Pons (tissue), 1 donor: ENCODE measurements at places on chromosomes 13 and 19.

- no peak for DNase-seq
These were observed 6.0 kb upstream of the KATNAL1 start for GRCh38 chr13:30313311-30313710.

DNA sequence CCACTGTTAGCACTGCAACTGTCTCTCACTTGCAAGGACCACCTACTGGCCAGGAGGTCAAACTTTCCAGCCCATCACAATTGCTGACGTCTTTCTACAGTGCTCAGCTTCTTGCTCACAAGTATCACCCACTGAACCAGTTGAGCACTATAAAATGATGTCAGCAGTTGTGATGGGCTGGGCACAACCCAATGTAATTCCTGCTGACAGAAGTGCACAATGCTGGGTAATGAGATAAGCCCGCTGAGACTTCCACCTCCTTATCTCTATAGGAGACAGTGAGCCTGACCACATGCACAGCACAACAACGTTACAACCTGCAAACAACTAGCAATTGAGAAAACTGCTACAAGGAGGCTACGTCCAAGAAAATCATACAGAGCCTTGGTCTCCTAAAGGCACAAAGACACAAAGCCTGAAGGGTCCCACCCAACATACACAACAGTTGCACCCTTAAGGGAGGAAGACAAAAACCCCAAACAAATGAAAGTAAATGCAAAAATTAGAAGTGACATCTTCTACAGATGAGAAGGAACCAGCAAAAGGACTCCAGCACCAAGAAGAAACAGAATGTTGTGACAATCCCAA is 273.2 kb downstream of the LIG4 start:
- DNase-seq = no peak

- DNase-seq = no peak
These were observed 210.9 kb downstream of the GPC5 start for GRCh38 chr13:91609353-91609752.

DNA sequence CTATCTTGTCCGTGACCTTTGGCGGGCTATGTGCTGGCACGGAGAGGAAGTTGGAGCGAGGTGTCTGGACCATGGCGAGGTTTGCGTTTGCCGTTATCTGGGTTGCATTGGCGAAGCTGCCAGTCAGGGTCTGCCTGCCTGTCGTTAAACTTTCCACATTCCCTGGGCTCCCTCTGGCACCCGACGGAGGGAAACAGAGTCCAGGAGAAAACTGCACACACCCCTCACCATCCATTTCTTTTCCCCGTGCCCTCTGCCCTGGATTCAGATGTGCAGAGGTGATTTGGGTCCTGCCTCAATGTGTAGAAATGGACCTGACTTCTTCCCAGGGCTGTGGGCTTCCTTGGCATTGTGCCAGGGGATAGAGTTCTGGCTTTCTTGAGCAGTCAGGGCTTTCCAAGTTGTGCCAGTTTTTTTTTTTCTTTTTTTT is 142.4 kb downstream of the URI1 start:
- DNase-seq = no peak

DNA sequence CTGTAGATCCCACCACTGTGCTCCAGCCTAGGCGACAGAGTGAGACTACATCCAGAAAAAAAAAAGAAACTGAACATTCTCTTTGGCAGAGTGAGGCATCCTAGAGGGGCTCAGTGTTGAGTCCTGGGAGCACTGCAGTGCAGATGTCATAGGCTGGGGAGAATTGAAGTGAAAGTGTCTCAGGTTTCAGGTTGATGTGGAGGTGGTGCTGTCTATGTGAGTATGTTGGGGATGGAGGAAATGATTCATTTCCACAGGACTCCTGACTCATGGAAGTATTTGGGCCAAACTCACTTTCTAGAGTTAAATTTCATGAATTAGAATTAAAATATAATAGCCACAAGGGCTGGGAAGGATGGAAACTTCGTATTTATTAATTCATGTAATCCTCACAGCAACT is 134.4 kb upstream of the TSC22D1 start:
- DNase-seq = no peak

DNA sequence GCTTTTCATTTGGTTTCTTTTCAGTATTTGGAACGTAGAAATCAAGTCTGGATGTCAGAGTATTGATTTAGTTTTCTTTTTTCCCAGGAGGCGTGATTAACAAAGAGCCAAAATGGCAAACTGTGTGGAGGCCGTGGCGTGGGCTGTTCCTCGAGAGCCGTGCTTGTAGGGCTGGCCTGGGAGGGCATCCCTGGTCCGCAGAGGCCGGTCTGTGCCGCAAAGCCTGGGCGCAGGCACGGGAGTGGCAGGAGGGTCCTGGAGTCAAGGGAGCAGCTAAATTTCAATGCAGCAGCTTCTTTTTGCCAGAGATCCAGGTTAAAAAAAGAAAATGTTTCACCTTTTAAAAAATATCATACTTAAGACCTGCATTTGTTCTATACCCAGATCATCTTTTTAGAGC is 13.1 kb upstream of the MCF2L start:
- no peak for DNase-seq

DNA sequence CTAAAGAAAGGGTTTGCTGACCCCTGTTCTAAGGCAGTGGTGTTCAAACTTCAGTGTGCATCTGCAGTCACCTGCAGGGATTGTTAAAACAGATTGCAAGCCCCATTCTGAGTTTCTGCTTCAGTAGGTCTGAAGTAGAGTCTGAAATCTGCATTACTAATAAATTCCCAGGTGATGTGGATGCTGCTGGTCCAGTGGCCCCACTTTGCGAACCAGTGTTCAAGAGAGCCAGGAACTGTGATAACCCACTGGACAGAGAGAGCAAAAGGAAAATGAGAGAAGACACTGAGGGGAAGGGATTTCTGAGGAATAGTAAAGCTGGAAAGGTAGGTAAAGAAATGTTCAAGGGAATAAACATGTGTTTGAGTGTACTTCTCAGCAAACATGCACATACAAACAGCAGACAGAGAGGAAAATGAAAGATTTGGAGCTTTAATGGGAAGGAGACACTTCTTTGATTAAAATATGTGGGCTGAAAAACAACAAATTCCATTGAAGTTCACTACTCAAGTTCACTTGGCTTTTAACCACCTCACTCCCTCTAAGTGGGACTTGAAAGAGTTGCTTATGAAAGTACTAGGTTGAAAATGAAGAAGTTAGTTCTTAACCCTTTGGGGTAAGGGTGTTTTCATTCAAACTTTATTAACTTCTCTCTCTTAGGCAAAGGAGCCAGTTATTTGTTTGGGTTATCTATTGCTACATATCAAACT is 26.4 kb upstream of the FAM216B start:
- no peak for DNase-seq

- DNase-seq = no peak
These were observed 12.9 kb upstream of the TLE2 start for GRCh38 chr19:3041761-3042620.

DNA sequence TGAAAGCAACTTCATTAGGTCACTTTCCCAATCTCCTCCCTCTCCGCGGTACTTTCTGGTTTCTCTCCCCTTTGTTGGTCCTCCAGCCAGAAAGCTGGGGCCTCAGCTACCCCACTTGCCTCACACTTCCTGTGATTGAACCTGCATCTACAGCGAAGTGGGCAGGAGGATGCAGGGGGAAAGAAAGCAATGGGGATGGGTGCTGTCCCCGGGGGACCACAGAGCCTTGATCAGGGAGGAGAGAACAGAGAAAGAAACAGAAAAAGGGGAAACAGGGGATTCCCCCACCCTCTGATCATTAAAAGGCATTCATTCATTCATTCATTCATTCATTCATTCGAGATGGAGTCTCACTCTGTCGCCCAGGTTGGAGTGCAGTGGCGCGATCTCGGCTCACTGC is 74.2 kb downstream of the TRPM4 start:
- DNase-seq = no peak

GRCh38 chr13:43569658-43570057 is 217.1 kb downstream of the ENOX1 start:
- DNase-seq = no peak

DNA sequence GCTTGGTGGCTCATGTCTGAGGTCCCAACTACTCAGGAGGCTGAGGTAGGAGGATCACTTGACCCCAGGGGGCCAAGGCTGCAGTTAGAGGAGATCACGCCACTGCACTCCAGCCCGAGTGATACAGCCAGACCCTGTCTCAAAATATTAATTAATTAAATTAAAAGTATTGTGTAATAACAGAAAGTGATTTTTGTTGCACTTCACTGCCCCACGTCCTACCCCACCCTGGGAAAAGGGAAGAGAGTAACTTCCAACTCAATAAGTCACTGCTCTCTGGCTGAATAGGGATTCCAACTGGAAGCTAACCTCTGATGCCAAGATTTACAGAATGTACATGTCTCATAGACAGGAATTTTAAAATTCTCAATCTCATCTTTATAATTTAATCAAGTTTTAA is 47.2 kb downstream of the ZNF611 start:
- DNase-seq = no peak

DNA sequence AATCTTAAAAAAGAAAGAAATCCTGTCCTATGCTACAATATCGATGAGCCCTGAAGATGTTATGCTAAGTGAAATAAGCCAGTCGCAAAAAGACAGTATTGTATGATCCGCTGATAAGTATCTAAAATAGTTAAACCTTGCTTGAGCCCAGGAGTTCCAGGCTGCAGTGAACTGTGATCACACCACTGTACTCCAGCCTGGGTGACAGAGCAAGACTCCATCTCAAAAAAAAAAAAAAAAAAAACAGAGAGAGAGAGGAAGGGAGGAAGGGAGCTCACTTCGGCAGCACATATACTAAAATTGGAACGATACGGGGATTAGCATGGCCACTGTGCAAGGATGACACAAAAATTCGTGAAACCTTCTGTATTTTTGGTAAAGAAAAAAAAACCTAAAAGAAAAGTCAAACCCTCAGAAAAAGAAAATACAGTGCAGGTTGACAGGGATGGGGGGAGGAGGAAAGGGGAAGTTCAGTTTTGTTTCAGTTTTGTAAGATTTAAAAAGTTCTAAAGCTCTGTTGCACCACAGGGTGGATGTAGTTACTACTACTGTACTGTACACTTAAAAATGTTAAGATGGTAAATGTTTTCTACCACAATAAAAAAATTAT is 8.4 kb downstream of the CLASRP start:
- peak; percentile 22 for DNase-seq

DNA sequence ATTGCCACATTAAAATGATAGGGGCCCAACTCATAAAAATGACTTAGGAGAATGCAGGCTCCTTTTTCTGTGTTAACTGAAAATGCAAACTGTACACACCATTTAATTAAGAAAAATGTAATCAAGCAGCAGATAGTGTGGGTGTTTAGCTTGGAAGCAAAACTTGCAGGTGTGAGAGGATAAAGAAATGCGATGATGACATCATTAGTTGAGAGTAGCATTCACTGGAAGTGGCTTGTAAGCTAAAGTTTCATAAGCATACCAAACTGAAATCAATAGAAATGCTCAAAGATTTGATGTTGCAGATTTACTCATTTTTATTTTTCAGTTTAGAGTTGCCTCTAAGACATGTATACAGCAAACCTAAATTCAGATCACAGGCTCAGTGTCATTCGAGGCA is 86.6 kb downstream of the PRR20E start:
- DNase-seq = no peak

- DNase-seq = no peak
These were observed 242.7 kb upstream of the HTR2A start for GRCh38 chr13:47139519-47139918.

GRCh38 chr13:113407531-113408393 is 43.8 kb upstream of the GRTP1 start:
- DNase-seq = no peak

GRCh38 chr13:50459046-50459445 is 384.4 kb downstream of the DLEU7 start:
- DNase-seq = no peak

- peak; percentile 59 for DNase-seq
These were observed 817.5 kb upstream of the SLC10A2 start for GRCh38 chr13:103883698-103884097.

DNA sequence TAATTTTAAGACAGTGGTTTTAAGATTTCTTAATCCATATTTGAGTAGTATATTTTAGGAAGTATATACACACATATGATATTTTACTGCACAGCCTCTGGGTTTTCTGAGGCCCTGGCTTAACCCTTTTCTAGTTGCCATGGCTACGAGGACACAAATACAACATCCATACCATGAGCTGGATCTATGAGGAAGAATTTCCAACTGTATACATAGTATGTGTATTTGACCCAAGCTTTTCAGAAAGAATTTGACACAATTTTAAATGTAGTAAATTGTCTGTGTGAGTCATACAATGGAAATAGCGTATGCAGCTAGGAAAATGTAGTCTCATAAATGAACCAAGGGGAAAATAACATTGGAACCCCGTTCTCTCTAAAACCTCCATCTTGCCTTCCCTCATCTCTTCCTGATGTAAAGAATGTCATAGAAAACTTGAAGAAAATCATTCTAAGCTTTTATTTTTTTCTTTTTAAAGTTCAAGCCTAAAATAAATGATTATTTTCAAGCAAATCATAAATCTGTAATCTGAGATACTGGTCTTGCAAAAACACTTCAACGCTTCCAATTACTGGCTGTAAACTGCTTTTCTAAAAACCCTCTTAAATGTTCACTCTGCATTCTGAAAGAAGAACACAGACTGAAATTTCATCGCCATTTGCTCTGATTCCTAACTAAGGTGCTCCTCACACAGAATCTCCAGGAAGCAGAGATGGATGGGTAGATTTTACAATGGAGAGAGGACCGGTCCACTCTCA is 172.4 kb downstream of the LACC1 start:
- DNase-seq = no peak

- DNase-seq = no peak
These were observed 772.9 kb upstream of the SLITRK6 start for GRCh38 chr13:86572115-86572514.

- no peak for DNase-seq
These were observed 190.9 kb upstream of the RNF113B start for GRCh38 chr13:98368019-98368418.

DNA sequence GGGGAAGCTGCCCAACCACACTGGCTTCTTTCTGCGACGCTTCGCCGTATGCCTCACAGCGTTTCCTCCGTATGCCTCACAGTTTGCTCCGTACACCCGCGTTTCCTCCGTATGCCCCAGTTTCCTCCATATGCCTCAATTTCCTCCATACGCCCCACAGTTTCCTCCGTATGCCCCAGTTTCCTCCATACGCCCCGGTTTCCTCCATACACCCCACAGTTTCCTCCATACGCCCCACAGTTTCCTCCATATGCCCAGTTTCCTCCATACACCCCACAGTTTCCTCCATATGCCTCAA is 22.6 kb downstream of the GAS6 start:
- no peak for DNase-seq

- DNase-seq = no peak
These were observed 42.1 kb downstream of the PTPRS start for GRCh38 chr19:5298471-5298901.

GRCh38 chr13:106277484-106278154 is 257.8 kb downstream of the EFNB2 start:
- peak; percentile 6 for DNase-seq

GRCh38 chr13:23766283-23766682 is 122.9 kb downstream of the MIPEP start:
- DNase-seq = no peak

- no peak for DNase-seq
These were observed 14.3 kb downstream of the SLC15A1 start for GRCh38 chr13:98738213-98738612.

- DNase-seq = no peak
These were observed 19.7 kb upstream of the JUND start for GRCh38 chr19:18300930-18301717.
